Stimulated activated CD8-positive, alpha-beta memory T cell treated with anti-CD3 and anti-CD28 coated beads, Interleukin-2, amount 100 ng/mL, for 48 hours (primary cell): ENCODE measurements at places on chromosomes 16 and 17.

GRCh38 chr16:23608194-23608593 lies 12.1 kb upstream of the NDUFAB1 start:
- no peak for DNase-seq

GRCh38 chr16:27639561-27640276 lies 89.8 kb downstream of the KATNIP start:
- no peak for DNase-seq

- DNase-seq, result no peak
These were observed 67.7 kb downstream of the SMG6 start for GRCh38 chr17:2235792-2236366.

- DNase-seq, result peak; percentile 46
These were observed 53.2 kb upstream of the ZNF750 start for GRCh38 chr17:82892899-82893565.

DNA sequence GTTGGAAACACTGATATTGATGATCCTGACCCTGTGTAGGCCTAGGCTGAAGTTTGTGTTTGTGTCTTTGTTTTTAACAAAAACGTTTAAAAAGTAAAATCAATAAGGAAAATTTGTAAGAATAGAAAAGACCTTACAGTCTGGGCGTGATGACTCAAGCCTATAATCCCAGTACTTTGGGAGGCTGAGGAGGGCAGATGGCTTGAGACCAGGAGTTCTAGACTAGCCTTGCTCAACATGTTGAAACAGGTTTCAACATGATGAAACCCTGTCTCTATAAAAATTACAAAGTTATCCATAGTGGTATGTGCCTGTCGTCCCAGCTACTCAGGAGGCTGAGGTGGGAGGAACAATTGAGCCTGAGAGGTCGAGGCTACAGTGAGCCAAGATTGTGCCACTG lies 18.3 kb upstream of the TOM1L1 start:
- DNase-seq, result no peak
